Prostate gland (tissue), 2 donors: ENCODE measurements at places on chromosomes 2 and 18. TPM values are rescaled to one million over a fixed set of nuclear protein-coding genes. Genes with fewer than 3 reads are reported as not detected.
A peak's percentile ranks its signal among the peaks of the same experiment; 100 is the strongest.

DNA sequence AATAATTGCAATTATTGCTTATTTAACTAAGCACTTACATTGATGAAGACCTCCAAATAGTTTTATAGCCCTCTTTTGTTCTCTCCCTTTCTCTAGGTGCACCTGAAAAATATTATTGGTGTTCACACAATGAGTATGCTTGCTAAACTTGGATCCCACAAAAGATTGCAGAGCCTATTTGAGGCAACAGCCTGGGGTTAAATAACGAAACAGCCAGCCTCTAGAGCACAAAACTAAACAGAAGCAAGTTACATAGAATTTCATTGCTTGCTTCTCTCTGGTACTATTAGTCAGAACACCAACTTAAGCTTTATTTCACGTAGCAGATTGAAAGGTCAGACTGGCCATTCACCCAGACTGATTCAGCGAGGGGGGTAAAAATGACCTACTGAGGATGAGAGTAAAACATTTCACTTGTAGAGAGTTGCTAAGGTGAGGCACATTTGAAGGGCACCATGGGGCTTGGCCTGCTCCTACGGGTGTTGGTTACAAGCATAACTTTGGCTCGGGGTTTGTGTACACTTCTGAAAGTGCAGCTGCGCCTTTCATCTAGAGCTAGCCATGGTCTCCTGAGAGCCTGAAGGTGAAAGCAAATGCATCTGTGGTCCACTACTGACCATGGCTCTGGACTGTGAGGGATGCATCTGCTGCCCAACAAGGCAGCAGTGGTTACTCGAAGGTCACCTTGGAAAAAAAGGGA, 225.1 kb upstream of the LRRTM1 start:
- no peaks in the 10 kb centered on the region for H3K4me1 ChIP-seq
- H3K36me3 ChIP-seq, result no peaks in the 10 kb centered on the region
- H3K27ac ChIP-seq, result no peak overlapping the region
- H3K4me3 ChIP-seq, result no peak overlapping the region

DNA sequence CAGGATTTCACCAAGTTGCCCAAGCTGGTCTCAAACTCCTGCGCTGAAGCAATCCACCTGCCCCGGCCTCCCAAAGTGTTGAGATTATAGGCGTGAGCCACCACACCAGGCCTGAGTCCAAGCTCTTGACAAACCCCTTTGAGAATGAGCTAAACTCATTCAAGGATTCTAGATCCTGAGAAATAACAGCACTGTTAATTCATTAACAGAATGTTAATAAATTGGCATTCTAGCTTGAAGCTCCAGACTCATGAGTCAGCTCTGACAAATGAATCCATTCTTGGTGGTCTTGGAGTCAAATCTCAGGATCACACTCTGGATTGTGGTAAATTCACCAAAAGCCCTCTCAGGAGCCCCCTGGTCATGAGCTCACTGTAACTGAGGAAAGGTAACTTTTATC, 1.8 kb downstream of the NARS1 start:
- no peak overlapping the region for H3K27ac ChIP-seq
- H3K27me3 ChIP-seq, result no peaks in the 10 kb centered on the region
- H3K4me3 ChIP-seq, result no peak overlapping the region
- peaks cover 4% of the 10 kb centered on the region for H3K4me1 ChIP-seq

GRCh38 chr2:19158211-19158610, 200.2 kb downstream of the OSR1 start:
- H3K27me3 ChIP-seq, result no peaks in the 10 kb centered on the region
- H3K36me3 ChIP-seq, result no peaks in the 10 kb centered on the region
- H3K4me1 ChIP-seq, result no peaks in the 10 kb centered on the region
- no peak overlapping the region for H3K4me3 ChIP-seq

GRCh38 chr18:79979843-79980242, 8.5 kb downstream of the TXNL4A start:
- no peaks in the 10 kb centered on the region for H3K27me3 ChIP-seq
- no peak overlapping the region for H3K4me3 ChIP-seq
- H3K4me1 ChIP-seq, result peaks cover 3% of the 10 kb centered on the region
- H3K36me3 ChIP-seq, result no peaks in the 10 kb centered on the region
- H3K27ac ChIP-seq, result no peak overlapping the region
- DNase-seq, result no peak

- no peaks in the 10 kb centered on the region for H3K4me1 ChIP-seq
- DNase-seq, result peak; percentile 64
- H3K36me3 ChIP-seq, result no peaks in the 10 kb centered on the region
- H3K4me3 ChIP-seq, result no peak overlapping the region
- no peak overlapping the region for H3K27ac ChIP-seq
- no peaks in the 10 kb centered on the region for H3K27me3 ChIP-seq
These were observed 150.6 kb downstream of the RTN4 start for GRCh38 chr2:54899576-54900200.

DNA sequence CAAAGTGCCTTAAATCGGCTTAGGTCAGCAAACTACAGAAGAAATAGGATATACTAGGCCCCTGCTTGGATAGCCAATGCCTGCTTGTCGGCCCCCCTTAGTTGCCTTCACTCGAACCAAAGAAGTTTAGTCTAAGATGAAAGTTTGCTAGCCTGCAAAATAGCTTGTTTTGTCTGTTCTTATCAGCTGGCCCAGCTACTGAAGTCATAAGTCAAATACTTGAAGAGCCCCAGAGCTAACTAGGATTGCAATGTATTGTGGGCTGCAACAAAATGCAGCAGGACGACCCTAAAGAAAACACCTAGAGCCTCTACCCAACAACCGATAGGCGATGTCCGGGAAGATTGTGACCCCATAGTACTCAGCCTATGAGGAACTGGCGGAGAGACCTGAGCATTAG, 183.5 kb upstream of the HS6ST1 start:
- no peak for DNase-seq
- H3K36me3 ChIP-seq, result no peaks in the 10 kb centered on the region
- no peak overlapping the region for H3K4me3 ChIP-seq
- no peaks in the 10 kb centered on the region for H3K4me1 ChIP-seq
- no peaks in the 10 kb centered on the region for H3K27me3 ChIP-seq

DNA sequence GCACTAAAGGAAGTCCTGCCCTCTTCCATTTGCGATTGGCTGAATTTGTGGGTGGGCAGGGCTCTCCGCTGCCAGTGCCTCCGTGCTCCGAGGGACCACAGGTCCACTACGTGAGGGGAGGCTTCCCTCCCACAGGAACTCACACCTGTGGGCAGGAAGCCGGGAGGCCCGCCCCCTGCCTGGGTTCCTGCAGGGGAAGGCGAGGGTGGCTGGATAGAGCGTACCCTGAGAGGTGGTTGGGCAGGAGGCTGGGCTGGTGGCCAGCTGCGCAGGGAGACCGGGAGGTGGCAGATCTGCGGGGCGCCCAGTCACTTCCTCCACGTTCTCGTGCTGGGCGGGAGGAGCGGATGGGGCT, 47.0 kb upstream of the PTH2R start:
- H3K27me3 ChIP-seq, result no peaks in the 10 kb centered on the region
- no peak for DNase-seq
- H3K4me3 ChIP-seq, result no peak overlapping the region
- no peak overlapping the region for H3K27ac ChIP-seq

- peaks cover 3% of the 10 kb centered on the region for H3K27me3 ChIP-seq
- DNase-seq, result no peak
- no peaks in the 10 kb centered on the region for H3K36me3 ChIP-seq
- H3K4me3 ChIP-seq, result no peak overlapping the region
- H3K27ac ChIP-seq, result no peak overlapping the region
- H3K4me1 ChIP-seq, result no peaks in the 10 kb centered on the region
These were observed 269.2 kb upstream of the HDAC4 start for GRCh38 chr2:239669899-239670460.

DNA sequence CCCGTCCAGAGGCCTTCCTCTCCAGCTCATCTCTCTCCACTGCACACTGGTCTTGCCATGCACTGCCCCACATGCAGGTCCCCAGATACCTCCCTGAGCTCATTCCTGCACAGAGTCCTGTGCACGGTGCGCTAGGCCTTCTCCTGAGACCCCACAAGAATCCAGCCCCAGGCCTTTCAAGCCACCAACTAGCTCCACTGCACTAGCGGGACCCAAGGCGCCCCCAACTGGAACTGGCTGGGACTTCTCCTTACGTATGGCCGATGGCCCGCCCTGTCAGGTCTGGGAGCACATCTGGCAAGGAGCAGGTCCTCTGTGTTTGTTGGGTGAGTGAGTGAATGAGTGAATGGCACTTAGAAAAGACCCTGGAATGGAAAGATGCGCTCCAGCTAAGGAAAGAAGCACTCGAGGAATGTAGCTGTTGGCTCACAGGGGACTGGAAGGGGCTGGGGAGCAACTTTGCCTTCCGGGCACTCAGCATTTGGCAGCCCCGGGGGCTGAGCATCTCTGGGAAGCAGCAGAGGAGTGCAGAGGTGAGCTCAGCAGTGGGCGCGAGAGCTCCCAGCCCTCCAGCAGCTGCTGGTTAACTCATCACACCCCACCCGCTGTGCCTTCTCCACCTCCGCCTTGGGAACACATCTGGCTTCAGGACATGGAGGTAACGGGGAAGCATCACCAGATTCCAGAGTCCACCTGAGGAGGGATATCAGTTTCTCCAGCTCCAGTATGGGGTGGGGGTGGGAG, 223.1 kb downstream of the GLI2 start:
- H3K27me3 ChIP-seq, result no peaks in the 10 kb centered on the region
- H3K4me1 ChIP-seq, result no peaks in the 10 kb centered on the region
- no peaks in the 10 kb centered on the region for H3K36me3 ChIP-seq
- H3K4me3 ChIP-seq, result no peak overlapping the region
- no peak overlapping the region for H3K27ac ChIP-seq

DNA sequence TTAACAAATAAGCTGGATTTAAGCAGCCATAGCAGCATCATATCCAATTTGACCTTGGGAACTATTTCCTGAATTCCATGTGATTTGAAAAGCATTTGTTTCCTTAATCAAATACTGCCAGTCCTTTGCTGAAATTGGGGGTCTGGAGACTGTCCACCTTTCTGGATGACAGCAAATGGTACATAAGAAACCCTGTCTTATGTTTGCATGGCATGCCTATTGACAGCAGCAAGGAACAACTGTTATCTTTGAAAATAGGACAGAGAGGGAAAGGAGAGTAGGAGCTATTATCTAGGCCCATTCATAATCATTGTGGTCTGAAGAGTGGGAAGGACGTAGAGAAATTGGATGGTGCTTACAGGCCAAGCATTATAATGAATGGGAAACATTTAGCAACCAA, 129.2 kb upstream of the CTNNA2 start:
- DNase-seq, result no peak
- H3K4me3 ChIP-seq, result no peak overlapping the region
- H3K36me3 ChIP-seq, result no peaks in the 10 kb centered on the region
- H3K27ac ChIP-seq, result no peak overlapping the region

CRIM1 gene
- 55.2 TPM for total RNA-seq

AMER3 gene
- total RNA-seq, result 10.1 TPM

MORN2 gene
- total RNA-seq, result 26.1 TPM

DNA sequence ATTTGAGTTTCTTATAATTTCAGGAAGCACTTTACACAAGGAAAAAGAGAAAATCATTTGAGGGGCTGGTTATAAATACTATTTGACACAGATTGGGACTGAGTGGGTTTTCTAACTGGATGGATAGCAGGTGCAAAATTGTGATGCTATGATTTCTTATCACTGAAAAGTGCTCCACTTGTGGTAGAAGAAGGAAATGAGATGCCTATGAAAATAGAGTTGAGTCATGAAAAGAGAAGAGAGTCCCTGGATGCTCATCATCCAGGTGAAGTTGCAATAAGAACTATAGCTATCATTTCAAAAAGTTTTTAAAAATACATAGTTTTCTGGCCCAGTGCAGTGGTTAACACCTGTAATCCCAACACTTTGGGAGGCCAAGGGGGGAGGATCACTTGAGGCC, 39.4 kb upstream of the NFE2L2 start:
- DNase-seq, result no peak
- H3K27me3 ChIP-seq, result no peaks in the 10 kb centered on the region

GRCh38 chr2:83221258-83221657, 1237.8 kb downstream of the SUCLG1 start:
- no peaks in the 10 kb centered on the region for H3K4me1 ChIP-seq
- H3K27me3 ChIP-seq, result no peaks in the 10 kb centered on the region
- H3K4me3 ChIP-seq, result no peak overlapping the region

DNA sequence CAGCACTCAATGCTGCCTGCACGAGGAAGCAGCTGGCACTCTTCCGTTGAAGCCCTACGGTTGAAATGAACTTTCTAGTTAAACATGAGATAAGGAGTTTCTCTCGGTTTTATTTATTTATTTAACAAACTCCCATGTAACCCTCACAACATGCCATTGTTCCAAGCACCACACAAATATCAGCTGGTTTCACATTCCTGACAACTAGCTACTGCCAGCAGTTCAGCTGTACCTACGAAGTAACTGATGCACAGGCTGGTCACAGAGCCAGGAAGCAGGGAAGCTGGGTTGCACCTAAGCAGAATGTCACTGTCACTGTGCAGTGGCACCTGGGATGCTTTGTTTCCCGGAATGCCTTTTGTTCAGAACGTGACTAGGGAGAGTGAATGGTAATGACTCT, 18.1 kb downstream of the TIMM21 start:
- H3K27ac ChIP-seq, result no peak overlapping the region
- H3K27me3 ChIP-seq, result no peaks in the 10 kb centered on the region

DNA sequence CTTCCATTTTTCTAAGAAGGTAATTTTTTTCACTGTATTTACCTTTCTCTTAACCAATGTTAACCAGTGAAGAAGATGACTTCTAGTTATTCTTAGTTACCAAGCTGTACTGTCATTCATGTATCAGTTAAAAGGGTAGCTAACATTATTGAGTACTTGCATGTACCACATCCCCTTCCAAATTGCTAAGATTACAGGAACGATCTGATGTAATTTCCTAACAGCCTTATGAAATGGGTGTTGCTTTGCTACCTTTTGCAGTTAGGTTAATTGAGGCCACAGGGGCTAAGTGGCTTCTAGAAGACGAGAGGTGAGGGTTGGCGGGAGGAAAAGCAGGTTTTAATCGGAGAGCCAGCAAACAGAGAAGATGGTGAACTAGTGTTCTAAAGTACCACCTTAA, 1.8 kb upstream of the SULT6B1 start:
- H3K27ac ChIP-seq, result no peak overlapping the region
- DNase-seq, result no peak
- H3K4me1 ChIP-seq, result no peaks in the 10 kb centered on the region
- no peak overlapping the region for H3K4me3 ChIP-seq
- no peaks in the 10 kb centered on the region for H3K36me3 ChIP-seq
